ENCODE measurements at places on chromosomes 2 and 18.

DNA sequence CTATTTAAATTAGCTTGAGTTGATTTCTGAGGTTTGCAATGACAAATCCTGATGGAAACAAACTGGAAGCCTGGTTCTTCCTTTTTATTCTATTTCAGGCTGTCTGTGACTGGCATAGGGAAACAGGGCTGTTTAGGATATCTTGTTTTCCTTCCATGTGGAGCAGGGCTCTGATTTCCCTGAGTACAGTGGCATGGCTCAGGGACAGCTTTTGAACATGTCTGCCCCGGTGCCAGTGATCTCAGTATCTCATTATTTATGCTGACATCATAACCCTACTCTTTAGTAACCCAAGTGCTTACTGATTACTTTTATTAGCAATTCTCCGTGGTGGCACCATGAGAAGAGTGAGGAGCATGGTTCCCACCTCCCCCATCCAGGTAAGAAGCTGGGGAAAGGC, 720.3 kb downstream of the GALR1 start:
- DNase-seq, result no peak

DNA sequence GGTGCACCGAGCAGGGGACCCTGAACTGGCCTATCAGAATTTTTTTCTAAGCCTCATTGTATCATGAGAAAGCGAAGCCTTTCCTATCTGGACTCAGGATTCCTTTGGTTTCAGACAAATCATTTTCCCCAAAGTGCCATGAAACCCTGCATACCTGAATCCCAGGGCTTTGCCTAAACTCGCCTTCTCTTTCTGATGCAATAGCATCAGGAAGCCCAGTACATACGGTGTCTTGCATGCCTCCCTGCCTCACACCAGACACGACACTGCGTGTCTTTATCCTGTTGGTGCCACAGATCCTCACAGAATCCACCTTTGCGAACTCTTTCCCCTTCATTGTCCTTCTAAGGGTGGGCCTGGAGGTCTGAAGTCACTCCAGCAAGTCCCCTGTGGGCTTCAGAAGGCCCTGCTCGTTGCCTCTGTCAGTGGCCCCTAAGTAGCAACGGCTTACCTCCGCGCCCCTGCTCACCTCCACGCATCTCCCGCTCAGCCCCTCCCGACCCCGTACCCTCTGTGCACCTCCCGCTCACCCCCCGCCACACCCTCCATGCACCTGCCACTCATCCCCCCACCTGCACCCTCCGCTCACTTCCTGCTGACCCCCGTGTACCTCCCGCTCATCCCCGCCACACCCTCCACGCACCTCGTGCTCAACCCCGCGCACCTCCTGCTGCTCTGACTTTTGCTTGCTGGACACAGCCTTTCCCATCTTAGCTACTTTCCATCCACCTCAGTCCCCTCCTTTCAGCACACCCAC, 83.4 kb downstream of the TPGS2 start:
- DNase-seq, result no peak

GRCh38 chr2:37919631-37920032, 5.5 kb upstream of the RMDN2 start:
- DNase-seq, result no peak

GRCh38 chr2:43224571-43225092, 1.8 kb downstream of the ZFP36L2 start:
- no peak for DNase-seq

- no peak for DNase-seq
Observed at GRCh38 chr2:48589170-48589767, 28.4 kb upstream of the GTF2A1L start.

DNA sequence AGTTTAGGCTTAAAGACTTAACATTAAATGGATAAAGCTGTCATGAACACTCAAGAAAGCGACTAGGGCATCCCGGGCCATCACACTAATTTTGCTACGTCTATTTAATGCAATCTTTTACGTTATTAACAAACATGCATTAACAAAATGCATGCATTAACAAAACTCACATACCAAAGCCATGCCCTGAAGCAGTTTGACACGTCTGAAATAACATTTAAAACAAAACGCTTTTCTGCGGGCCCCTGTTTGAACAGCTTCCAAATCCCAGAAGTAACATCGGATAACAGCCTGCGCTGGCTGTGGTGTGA, 458 bp downstream of the B4GALT6 start:
- DNase-seq, result no peak

DNA sequence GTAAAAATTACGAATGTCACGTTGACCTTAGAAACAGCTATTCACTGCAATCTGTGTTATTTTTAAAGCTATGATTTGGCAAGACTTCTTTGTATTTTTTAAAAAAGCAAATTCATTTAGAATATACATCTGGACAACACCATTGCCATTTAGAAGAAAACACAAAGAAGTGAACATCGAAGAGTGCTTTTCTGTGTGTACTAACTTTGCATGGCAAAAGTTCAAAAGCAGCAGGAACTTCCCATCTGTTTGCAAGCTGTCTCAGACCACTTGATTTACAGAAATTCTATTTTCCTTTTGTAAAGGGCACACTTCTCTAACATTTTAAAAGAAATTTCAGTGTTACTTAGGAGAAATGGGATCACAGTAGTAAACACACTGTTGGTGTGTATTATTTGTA, 145.9 kb downstream of the CALCRL start:
- no peak for DNase-seq

DNA sequence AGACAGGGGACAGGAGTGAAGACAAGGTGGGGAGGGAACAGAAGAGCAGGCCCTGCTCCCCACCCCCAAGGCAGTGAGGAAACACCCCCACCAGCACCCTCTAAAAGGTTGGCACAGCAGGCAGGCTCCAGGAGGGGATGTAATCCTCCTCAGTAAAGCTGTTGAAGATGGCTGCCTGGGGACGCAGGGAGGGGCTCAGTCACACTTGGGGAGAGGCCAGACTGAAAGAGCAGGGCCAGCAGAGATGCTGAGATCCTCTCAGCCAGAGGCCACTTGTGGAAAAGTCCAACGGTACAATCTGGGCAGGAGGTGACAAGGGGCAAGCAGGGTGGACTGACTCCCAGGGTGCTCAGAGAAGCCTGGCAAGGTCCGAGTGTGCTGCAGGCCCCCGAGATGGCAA, 154.8 kb upstream of the ID2 start:
- no peak for DNase-seq

DNA sequence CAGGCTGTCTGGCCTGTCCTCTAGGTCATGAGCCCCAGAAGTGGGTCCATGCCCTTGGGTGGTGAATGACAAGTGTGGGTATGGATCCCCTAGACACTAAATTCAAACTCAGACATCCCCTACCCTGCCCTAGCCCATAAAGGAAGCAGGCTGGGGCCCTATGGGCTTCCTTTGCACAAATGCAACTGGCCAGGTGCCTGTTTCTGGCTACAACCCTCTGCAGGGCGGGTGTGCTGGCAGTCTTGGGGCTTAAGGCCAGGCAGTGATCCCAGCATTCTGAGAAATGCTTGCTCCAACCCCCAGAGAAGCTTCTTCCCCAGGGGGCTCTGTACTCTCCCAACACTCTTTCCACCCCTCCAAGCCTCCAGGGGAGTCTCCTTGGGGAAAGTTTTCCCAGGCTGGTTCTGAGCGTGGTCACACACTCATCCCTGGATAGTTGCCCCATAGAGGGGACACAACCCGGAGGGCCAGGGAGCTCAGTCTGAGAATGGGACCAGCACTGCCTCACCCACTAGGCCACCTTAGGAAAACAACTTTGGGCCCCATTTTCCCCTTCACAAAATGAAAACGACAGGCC, 16.6 kb upstream of the ASPRV1 start:
- no peak for DNase-seq

Measured in SIG-M5 (cell line).